CD4-positive, alpha-beta T cell treated with Interferon alpha-2 for 1 hour (primary cell): ENCODE measurements at places on chromosomes 11 and 22.

DNA sequence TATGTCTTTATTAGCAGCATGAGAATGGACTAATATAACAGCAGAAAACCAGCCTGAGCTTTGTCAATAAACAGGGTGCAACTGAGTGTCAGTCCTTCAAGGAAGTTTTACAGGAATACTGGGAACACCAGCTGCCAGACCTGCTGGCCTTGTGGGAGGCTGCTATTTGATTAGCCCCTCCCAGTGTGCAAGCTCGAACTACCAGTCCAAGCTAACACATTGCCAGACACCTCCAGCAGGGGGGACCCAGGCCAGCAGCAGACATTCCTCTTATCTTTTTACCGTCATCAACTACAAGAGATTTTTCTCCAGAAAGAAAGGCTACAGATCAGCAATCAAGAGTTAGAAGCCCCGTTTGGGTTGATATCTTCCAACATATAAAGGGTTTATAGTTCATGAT, 942.8 kb upstream of the TENM4 start:
- no peak for DNase-seq

- DNase-seq: no peak
These were observed 187.6 kb downstream of the TENM4 start for GRCh38 chr11:79253280-79253679.

DNA sequence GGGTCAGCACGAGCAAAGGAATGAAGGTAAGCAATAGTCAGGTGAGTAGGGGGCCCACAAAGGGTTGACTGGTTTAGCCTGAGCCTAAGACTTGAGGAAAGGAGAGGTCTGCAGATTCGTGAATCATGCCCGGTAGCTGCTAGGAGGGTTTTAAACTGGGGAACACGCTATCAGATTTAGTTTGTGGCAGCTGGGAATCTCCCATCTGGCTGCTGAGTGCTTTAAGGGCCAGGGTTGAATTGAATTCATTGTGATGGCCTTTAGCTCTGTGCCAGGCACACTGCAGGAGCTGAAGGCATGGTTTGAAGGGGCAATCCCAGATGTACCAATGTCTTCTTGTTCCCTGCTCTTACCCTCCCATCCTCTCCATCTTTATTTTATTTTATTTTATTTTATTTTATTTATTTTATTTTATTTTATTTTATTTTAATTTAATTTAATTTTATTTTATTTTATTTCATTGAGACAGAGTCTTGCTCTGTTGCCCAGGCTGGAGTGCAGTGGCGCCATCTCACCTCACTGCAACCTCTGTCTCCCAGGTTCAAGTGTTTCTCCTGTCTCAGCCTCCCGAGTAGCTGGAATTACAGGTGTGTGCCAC, 1.9 kb upstream of the NECTIN1 start:
- DNase-seq: no peak

DNA sequence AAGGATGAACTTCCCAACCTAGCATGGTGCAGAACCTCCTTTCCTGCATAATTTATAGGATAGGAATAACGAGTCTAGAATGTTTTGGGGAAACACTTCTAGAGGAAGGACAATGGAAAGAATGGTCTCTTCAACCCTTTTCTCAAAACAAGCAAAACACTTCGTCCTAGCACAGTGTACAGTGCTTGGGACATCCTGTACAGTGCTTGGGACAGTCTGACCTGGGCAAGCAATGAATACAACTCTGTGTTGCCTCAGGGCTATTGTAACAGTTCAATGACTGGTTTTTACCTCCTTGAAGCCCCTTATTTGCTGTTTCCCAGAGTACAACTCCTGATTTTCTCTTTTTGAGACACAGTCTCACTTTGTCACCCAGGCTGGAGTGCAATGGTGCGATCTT, 1.6 kb upstream of the ADAMTS8 start:
- no peak for DNase-seq

GRCh38 chr22:50032941-50033601, 20.5 kb upstream of the IL17REL start:
- no peak for DNase-seq

DNA sequence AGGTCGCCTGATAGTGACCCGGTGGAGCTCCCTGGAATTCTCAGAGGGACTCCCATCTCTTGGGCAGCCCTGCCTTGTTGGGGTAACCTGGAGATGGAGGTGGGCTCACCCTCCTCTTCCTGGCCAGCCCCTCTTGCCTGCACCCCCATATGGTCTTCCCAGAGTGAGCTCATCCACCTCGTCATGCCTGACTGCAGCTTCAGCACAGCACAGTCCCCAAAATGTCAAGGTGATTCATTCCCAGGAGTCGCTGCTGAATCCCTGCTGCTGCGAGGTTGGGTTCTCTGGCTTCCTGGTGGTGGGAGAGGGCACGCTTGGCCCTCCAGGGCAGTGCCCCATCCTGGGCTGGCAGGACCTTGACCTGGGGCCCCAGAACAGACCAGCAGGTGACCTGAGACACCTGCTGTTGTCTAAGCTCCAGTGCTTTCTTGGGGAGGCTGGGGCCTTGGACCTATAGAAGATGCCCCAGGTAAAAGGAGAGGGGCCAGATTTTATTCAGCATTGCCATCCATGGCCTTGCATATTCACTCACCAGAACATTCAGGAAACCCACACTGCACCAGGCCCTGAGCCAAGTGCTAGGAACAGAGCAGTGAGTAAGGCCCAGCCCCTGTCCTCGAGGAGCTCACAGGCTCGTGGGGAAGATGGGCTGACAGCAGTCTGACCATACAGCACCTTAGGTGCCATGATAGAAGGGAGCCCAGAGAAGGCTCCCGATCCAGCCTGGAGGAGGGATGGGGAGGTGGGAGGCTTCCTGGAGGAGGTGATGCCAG, 72.9 kb downstream of the CACNA1I start:
- DNase-seq: no peak

GRCh38 chr22:46968848-46969247, 206.4 kb downstream of the TBC1D22A start:
- DNase-seq: no peak
